Activated gamma-delta T cell treated with Interleukin-2 at 50 U/mL for 16 hours (primary cell): ENCODE measurements at places on chromosomes 6 and 20.
A peak's percentile ranks its signal among the peaks of the same experiment; 100 is the strongest.

- no peak for DNase-seq
Observed at GRCh38 chr20:6685181-6685582, 82.3 kb upstream of the BMP2 start.

DNA sequence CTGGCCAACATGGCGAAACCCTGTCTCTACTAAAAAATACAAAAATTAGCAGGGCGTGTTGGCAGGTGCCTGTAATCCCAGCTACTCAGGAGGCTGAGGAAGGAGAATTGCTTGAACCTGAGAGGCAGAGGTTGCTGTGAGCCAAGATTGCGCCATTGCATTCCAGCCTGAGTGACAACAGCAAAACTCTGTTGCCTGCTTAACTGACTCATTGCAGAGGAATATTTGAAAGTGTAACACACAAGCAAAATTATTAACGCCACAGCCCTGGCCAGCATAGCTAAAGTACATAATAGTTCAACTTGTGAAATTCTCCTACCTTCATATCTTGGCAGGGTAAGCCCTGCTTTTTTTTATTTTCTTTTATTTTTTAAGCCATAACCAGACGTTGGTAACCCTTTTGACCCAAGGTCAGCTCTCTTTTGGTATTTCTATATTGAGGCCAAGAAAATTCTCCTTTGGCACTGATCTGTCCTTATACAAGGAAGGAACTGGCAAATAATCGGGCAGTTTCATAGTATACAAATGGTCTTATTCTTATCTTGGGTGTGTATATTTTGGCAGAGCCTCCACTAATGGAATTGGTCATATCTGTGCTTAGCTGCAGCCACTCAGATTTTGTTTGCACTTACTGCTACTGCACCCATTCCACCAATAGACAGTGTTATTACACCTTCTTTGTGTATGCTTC lies 4.0 kb upstream of the ADGRF5 start:
- no peak for DNase-seq

DNA sequence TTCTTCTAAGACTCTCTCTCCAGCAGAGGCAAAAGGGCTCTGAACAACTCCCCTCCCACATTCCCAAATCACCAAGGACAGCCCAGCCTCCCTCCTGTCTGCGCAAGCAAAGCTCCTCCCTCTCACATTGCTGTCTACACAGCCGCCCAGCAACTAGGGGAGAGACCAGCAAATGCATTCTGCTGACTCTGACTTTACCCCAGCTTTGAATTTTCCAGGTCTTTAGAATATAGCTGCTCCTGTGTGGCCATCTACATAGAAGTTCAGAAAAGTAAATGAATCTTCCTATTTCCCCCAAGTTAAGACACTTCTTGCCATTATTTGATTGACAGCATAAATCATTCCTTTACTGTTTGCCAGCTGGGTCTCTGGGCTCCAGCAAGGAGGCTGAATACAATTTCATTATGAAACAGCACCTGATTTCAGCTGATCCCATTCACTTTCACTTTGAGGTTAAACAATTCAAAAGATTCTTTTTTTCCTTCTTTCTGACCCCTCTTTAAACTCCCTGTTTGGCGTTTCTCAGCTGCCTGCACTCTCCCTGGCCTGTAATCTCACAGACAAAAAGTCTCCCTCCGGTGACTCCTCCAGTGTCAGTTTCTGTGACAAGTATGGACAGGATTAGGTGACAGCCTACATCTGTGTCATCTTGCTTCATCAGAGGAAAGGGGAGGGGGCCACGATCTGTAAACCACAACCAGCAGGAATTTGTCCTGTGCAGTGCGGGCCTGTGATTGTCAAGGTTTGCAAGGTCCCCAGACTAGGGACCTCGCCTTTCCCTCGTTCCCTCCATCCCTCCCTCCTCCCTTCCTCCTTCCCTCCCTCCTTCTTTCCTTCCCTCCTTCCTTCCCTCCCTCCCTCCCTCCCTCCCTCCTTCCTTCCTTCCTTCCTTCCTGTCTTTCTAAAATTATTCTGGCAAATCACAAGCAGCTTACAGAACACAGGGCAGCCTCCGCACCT lies 205.6 kb upstream of the RIN2 start:
- no peak for DNase-seq

GRCh38 chr6:141587482-141588266 lies 545.1 kb upstream of the GJE1 start:
- DNase-seq: no peak

DNA sequence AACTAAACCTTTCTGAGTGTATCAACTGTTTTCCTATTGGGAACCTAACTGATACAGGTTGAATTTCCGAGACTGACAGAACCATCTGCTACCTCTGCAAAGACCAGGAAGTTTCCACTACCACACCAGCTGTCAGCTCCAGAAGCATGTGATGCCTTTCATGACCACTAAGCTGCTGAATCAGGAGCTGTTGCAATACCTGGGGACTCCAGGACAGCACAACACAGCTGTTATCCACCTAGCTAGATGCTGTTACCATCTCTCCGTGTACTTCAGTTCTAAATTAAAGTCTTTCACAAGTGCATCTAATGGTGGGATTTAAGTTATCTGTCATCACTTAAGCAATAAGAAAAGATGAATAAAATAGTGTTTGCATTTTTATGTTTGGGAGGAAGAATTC lies 158.2 kb upstream of the IMPG1 start:
- DNase-seq: no peak

- DNase-seq: no peak
Observed at GRCh38 chr20:47454298-47455132, 47.2 kb upstream of the NCOA3 start.

DNA sequence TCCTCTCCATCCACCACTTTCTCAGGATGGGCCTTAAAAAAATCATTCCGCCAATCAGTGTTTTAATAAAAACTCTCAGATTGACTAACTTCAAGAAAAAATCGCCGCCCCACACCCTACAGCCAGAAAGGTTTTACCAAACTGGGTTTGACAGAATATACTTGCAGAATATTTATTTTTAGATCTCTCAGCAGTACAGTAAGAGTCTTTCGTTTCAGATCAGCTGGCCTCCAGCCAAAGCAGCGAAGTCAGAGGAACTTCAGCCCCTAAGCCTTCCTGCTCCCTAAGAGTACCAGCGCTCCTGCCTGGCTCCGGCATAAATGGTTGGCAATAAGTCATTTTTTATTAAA lies 24.7 kb downstream of the TBC1D7 start:
- no peak for DNase-seq

- DNase-seq: no peak
Observed at GRCh38 chr20:62733526-62733842, 24.8 kb downstream of the NTSR1 start.

GRCh38 chr20:41320441-41320840 lies 2.9 kb upstream of the ZHX3 start:
- no peak for DNase-seq

DNA sequence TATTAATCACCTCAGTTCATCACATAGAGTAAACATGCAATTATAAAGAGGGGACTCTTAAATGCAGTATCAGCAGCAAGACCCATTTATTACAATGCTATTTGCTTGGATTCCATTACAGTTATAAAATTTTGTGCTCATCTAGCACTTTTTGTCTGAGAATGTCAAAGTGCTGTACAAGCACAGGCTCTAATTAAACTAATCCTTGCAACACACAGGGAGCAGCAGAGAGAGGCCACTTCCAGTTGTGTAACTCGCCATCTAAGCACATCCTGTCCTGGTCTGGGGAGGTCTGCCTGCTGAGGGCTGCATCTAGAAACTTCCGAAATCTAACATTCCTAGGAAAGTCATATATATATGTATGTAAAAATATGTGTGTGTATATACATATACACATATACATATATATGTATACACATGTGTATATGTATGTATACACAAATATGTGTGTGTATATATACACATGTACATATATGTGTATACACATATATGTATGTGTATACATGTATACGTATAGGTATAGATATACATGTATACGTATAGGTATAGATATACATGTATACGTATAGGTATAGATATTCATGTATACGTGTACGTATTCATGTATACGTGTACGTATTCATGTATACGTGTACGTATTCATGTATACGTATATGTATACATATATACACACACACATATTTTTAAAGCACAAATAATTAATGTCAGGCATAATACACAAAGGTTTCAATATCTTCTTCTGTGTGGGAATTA lies 136.4 kb upstream of the JARID2 start:
- no peak for DNase-seq

- no peak for DNase-seq
Observed at GRCh38 chr6:77010931-77011542, 452.3 kb downstream of the HTR1B start.

DNA sequence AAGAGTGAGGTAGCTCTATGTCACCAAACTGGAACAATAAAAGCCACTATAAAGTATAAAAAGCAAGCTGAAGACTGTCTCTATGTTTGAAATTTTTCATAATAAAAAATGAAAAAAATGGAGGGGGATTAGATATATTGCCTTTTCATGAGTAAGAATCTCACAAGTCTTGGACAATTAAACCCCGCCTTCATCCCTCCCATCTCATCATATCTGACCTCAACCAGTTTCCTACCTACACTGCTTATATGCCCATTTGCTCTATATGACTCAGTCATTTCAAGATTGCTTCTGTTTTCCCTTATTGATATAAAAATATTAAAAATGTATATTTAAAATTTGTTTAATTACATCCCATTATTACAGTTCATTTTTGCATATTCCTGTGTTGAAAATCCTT lies 2.9 kb upstream of the TRIM39 start:
- no peak for DNase-seq

DNA sequence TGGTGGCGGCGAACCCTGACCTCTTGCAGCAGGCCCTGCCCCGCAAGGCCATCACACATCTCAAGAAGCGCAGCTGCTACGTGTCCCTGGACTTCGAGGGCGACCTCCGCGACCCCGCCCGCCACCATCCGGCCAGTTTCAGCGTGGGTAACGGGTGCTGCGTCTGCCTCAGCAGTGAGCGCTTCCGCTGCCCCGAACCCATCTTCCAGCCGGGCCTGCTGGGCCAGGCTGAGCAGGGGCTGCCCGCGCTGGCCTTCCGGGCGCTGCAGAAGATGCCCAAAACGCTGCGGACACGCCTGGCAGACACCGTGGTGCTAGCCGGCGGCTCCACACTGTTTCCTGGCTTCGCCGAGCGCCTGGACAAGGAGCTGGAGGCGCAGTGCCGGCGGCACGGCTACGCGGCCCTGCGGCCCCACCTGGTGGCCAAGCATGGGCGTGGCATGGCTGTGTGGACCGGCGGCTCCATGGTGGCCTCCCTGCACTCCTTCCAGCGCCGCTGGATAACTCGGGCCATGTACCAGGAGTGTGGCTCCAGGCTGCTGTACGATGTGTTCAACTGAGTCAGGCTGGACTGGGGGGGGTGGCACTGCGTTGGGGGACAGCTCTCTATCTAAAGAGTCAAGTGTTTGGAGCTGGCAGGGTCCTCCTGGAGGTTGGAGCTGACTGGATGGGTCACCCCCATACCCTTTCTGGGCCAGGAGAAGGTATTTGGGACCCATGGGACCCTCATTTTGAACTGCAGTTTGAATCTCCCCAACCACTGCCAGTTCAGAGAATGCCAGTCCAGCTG lies 1.1 kb downstream of the ACTL10 start:
- peak; percentile 73 for DNase-seq

DNA sequence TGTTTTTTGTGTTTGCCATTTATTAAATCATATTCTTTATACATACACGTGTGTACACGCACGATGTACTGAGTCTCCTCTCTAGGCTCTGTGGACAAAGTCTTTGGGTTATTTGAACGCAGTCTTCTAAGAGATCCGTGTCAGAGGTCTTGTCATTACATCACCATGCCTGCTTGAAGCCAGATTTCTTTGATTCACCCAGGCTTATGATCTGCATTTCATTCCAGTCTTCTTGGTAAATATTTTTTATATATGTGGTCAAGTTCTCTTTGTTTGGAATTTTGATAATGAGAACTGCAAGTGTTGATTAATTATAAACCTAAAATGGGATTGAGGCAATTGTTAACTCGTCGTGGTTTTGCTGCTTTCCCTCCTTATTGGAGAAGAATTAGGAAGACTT lies 34.6 kb downstream of the KCNS1 start:
- no peak for DNase-seq

DNA sequence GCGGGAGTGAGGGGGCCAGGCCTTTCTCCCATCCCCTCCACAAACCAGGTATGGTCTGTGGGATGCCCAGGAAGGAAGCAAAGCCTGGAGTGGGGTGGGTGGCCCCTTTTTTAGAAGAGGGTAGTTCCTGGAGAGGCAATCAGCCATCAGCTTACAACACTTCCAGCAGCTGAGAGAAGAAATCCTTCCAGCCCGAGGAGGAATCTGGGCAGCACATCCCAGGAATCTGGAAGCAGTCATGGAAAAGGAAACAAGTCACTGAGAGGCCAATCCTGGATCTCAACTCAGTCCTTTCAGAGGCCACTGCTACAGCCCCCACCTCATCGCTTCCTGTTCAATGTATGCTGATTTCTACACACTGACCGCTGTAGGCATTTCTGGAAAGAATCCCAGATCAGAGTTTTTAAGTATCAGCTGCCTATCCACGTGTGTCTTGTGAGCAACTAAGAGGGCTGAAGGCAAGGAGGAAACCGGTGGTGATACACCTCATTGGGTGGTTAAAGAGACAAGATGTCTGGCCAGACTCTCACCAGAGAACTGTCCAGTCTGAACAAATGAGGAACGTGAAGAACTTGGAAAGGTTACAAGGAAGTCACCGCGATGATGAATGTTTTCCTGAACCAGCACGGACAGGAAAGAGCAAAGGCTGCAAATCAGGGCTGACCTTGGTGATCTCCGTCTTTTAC lies 92.9 kb upstream of the SHLD1 start:
- DNase-seq: no peak

- no peak for DNase-seq
Observed at GRCh38 chr6:83601119-83601518, 88.8 kb downstream of the PRSS35 start.

GRCh38 chr6:127618729-127619128 lies 41.8 kb downstream of the C6orf58 start:
- no peak for DNase-seq

GRCh38 chr6:89793586-89793985 lies 26.0 kb downstream of the MDN1 start:
- DNase-seq: no peak

- no peak for DNase-seq
Observed at GRCh38 chr6:122853259-122853995, 64.4 kb downstream of the SMPDL3A start.

- no peak for DNase-seq
Observed at GRCh38 chr6:52503851-52504781, 72.7 kb downstream of the TRAM2 start.
